ENCODE measurements at places on chromosomes 11 and 22. TPM values are rescaled to one million over a fixed set of nuclear protein-coding genes. Genes with fewer than 3 reads are reported as not detected.

The MRGPRX3 gene
- 0.21 TPM for total RNA-seq

- DNase-seq, result no peak
These were observed 8.9 kb downstream of the KCNJ4 start for GRCh38 chr22:38446018-38446601.

DNA sequence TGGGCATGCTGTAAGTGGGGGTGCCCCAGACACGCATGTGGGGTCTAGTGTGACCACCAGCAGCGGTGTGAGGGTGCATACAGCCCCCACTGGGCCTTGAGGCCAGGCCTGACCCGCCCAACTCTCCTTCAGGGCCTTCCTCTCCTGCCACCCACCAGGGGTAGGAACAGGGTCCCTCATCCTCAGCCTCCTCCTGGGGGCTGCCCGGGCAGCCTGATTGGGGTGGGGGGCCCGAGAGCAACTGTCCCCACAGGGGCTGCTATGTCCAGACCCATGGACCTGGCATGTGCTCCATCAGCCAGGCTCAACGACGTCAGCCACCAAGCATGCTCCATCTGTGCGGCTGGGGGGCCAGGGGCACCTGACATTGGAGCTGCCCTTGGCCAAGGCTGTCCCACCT lies 27.2 kb downstream of the RTN4R start:
- no peak for DNase-seq

DNA sequence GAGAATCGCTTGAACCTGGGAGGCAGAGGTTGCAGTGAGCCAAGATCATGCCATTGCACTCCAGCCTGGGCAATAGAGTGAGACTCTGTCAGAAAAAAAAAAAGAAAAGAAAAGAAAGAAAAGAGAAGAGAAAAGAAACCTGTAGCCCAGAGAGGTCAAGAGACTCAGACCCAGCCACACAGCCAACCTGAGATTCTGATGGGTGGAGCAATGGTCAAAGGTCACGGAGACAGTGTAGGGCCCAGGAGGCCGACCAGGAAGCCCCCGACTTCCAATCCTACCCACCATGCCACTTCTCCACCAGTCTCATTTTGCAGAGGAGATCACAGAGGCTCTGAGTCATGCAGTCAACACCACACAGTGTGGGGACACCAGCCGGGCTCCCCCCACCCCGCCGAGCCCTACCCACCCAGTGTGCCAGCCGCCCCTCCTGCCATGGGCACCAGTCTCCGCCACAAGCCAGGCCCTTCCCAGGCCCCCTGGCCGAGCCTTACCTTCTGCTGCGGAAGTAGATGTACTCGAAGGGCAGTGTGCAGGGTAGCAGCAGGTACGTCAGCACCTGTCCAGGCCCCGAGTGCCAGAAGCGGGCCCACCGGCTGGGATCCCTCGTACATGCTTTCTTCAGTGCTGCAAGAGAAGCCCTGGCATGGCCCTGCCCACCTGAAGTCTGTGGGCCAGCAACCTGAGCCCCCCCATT lies 7.9 kb downstream of the PNPLA5 start:
- DNase-seq, result no peak

- DNase-seq, result no peak
These were observed 5.5 kb upstream of the RGL4 start for GRCh38 chr22:23685205-23685784.

GRCh38 chr11:6099577-6099976 lies 7.9 kb upstream of the OR56B4 start:
- DNase-seq, result no peak

GRCh38 chr11:23688835-23689234 lies 808.0 kb upstream of the LUZP2 start:
- no peak for DNase-seq

GRCh38 chr11:27497284-27497866 lies 9.2 kb downstream of the LIN7C start:
- no peak for DNase-seq

GRCh38 chr22:31983911-31984656 lies 39.7 kb downstream of the YWHAH start:
- DNase-seq, result no peak

The CEP164 gene
- 28.6 TPM for total RNA-seq

DNA sequence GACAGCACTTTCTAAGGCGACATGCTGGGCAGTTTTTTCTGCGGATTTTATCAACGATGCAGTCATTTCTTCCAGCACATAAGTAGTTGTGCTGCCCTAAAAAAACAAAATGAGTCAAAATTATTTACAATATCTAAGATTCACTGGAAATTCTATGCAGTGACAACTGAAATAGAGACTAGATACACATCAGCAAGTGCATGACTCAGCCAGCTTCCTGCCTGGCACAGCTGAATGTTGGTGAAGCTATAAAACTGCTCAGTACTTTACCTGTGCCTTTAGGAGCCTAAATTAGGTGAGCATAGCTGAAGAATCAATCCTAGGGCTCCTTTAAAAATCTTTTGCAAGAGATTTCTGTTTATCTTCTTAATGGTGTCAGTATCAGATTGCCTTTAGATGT lies 37.8 kb downstream of the PGR start:
- no peak for DNase-seq

The OR10D3 gene
- total RNA-seq, result 0.67 TPM

The RTN4R gene
- total RNA-seq, result 19.0 TPM

GRCh38 chr11:71563406-71563805 lies 2.0 kb upstream of the KRTAP5-10 start:
- peak; percentile 59 for DNase-seq

DNA sequence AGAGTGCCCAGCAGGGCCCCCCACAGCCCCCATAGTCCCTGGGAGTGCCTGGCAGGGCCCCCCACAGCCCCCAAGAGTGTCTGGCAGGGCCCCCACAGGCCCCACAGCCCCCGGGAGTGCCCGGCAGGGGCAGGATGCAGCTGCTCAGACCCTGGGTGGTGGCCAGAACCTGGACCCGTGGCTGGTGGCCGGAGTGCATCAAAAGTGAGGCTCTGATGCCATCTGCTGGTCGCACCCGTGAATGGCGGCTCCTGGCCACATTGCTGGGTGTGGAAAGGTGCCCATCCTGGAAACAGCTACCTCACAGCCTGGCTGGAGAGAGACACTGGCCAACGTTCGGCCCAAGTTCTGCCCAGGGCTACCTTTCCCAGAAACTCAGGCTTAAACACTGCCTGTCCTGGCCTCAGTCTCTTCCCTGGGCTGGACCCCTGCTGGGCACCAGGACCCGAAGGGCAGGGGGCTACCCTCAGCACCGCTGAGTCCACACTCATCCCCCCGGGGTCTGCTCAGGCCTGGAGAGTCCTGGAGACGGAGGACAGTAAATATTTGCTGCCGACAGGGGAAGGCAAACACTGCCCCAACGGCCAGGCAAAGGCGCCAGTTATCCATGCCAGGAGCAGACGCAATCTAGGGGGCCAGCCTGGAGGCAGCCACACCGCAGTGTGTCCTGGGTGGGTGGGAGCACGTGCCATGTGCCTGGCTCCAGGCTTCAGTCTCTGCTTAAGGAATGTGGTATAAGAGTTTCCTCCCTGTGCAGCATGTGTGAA lies 4.4 kb downstream of the INS start:
- DNase-seq, result peak; percentile 94

The INSC gene
- total RNA-seq, result 0.23 TPM

Measured in endothelial cell (in vitro differentiated cells).